ENCODE measurements at places on chromosomes 5 and 9.

DNA sequence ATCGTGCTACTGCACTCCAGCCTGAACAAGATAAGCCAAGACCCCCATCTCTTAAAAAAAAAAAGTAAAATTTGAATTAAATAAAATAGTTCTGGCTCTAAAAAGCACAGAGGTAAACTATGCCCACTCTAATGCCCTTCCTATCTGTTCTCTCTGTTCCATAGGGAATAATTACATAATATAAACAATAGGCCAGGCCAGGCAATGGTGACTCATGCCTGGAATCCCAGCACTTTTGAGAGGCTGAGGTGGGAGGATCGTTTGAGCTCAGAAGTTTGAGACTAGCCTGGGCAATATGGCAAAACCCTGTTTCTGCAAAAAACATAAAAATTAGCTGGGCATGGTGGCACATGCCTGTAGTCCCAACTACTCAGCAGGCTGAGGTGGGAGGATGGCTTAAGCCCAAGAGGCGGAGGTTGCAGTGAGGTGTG is 47.4 kb downstream of the MYO10 start:
- no peak overlapping the region for H3K27ac ChIP-seq
- no peaks in the 10 kb centered on the region for H3K36me3 ChIP-seq
- no peaks in the 10 kb centered on the region for H3K27me3 ChIP-seq

- no peak overlapping the region for H3K27ac ChIP-seq
- H3K4me1 ChIP-seq = no peaks in the 10 kb centered on the region
- H3K36me3 ChIP-seq = peaks cover 1% of the 10 kb centered on the region
- H3K4me3 ChIP-seq = no peak overlapping the region
Observed at GRCh38 chr9:36854034-36854433, 180.0 kb downstream of the PAX5 start.

DNA sequence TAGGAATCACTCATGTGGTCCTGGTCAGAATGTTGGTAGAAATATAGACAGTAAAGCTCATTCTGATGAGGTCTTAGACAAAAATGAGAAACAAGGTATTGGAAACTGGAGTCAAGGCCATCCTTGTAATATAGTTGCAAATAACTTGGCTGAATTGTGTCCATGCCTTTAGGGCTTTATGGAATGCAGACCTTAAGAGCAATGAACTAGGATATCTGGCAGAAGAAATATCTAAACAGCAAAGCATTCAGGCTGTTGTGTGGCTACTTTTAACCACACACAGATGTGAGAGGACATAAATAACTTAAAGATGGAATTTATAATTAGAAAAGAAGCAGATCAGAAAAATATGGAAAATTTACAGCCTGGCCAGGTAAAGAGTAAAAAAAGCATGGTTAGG is 128.2 kb downstream of the YTHDC2 start:
- no peaks in the 10 kb centered on the region for H3K36me3 ChIP-seq
- H3K27me3 ChIP-seq = no peaks in the 10 kb centered on the region
- no peak for DNase-seq
- no peak overlapping the region for H3K4me3 ChIP-seq
- no peak overlapping the region for H3K27ac ChIP-seq
- H3K4me1 ChIP-seq = no peaks in the 10 kb centered on the region

DNA sequence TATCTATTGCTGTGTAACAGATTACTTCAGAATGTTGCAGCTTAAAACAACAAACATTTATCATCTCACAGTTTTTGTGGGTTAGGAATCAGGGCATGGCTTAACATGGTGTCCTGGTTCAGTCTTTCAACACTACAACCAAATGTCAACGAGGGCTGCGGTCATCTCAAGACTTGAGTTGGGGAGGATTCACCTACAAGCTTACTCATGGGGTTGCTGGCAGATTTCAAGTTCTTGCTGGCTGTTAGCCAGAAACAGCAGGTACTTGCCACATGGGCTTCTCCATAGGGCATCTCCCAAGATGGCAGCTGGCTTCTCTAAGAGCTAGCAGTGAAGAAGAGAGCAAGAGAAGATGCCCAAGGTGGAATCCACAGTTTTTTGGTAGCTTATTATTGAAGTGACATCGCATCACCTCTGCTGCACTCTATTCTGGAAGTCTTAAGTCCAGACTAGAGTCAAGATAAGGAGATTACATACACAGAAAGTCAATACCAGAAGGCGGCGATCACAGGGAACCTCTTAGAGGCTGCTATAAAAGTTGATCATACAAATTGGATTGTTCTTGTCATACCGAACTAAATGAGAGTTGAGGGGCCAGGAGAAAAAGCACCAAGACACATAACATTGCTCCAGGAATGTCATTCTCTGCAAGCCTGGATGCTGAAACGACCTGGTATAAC is 42.2 kb downstream of the C9orf153 start:
- H3K27ac ChIP-seq = no peak overlapping the region
- no peaks in the 10 kb centered on the region for H3K4me1 ChIP-seq
- H3K36me3 ChIP-seq = no peaks in the 10 kb centered on the region
- no peak for DNase-seq

- H3K4me3 ChIP-seq = no peak overlapping the region
- no peak overlapping the region for H3K27ac ChIP-seq
- H3K36me3 ChIP-seq = no peaks in the 10 kb centered on the region
- H3K4me1 ChIP-seq = no peaks in the 10 kb centered on the region
Observed at GRCh38 chr5:148090773-148091250, 27.0 kb downstream of the SPINK5 start.

GRCh38 chr9:121292051-121292450 is 24.1 kb downstream of the GSN start:
- no peak overlapping the region for H3K4me3 ChIP-seq
- H3K27ac ChIP-seq = no peak overlapping the region
- peaks cover 43% of the 10 kb centered on the region for H3K4me1 ChIP-seq
- H3K36me3 ChIP-seq = peaks cover 40% of the 10 kb centered on the region
- H3K27me3 ChIP-seq = no peaks in the 10 kb centered on the region
- no peak for DNase-seq

GRCh38 chr5:80302636-80303035 is 17.2 kb upstream of the SPZ1 start:
- H3K4me1 ChIP-seq = no peaks in the 10 kb centered on the region
- no peaks in the 10 kb centered on the region for H3K36me3 ChIP-seq
- H3K4me3 ChIP-seq = no peak overlapping the region
- H3K27me3 ChIP-seq = no peaks in the 10 kb centered on the region
- no peak for DNase-seq

- no peak overlapping the region for H3K27ac ChIP-seq
- peaks cover 4% of the 10 kb centered on the region for H3K4me1 ChIP-seq
- no peaks in the 10 kb centered on the region for H3K36me3 ChIP-seq
- H3K27me3 ChIP-seq = no peaks in the 10 kb centered on the region
Observed at GRCh38 chr9:4349816-4350418, 50.0 kb upstream of the GLIS3 start.

DNA sequence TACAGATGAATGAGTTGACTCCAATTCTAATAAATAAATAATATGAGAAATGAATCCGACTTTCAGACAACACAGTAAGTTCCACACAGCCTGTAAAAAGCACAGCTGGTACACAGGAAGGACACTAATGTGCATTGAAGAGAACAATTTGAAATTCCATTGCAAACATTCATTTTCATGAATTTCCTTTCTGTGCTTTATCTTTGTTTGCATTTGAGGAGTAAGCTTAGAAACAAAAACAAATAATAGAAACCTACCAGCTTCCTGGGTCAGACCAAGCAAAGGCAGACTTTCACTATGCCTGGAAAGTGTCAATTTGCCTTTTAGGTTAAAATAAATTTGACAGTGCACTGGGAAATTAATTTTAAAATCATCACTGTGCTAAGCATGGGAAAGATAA is 143.8 kb upstream of the VLDLR start:
- no peaks in the 10 kb centered on the region for H3K36me3 ChIP-seq
- DNase-seq = peak; percentile 3
- no peaks in the 10 kb centered on the region for H3K4me1 ChIP-seq
- H3K27ac ChIP-seq = no peak overlapping the region
- no peak overlapping the region for H3K4me3 ChIP-seq

- no peaks in the 10 kb centered on the region for H3K36me3 ChIP-seq
- peak; percentile 33 for DNase-seq
- peak overlapping the region; percentile 88 for H3K4me3 ChIP-seq
Observed at GRCh38 chr5:32311404-32312196, 1.1 kb downstream of the MTMR12 start.

- H3K27ac ChIP-seq = no peak overlapping the region
- no peaks in the 10 kb centered on the region for H3K27me3 ChIP-seq
- peaks cover 4% of the 10 kb centered on the region for H3K4me1 ChIP-seq
- H3K4me3 ChIP-seq = no peak overlapping the region
- DNase-seq = no peak
- H3K36me3 ChIP-seq = peaks cover 3% of the 10 kb centered on the region
Observed at GRCh38 chr5:84265130-84265529, 119.5 kb downstream of the EDIL3 start.

DNA sequence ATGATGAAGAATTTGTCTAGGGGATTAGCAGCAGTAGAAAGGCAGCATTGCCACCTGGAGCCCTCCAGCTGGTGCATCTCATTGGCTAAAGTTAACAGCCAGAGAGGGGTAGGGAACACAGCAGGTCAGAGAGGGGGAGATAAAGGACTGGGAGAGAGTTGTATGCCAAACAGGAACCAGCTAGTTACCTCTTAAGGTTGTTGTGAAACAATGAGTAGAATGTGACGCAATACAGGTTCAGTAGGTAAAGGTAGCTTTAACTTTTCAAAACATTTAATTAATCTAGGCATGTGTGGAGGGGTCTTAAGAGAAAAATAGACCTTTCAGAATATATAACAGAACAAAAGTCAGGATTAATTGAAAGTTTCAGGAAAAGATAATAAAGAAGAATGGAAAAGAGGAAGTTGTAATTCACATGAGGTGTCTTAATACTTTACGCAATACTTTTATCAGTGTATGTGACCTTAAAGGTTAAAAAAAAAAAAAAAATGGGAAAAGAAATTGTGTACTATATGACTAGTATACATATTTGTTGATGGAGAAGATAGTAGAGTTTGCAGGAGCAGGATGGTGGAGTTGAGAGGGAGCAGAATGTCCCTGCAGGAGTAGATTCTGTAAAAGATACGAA is 14.3 kb downstream of the FBXO38 start:
- no peaks in the 10 kb centered on the region for H3K27me3 ChIP-seq
- no peak for DNase-seq
- no peak overlapping the region for H3K4me3 ChIP-seq
- no peaks in the 10 kb centered on the region for H3K4me1 ChIP-seq

- no peak overlapping the region for H3K27ac ChIP-seq
- no peaks in the 10 kb centered on the region for H3K27me3 ChIP-seq
- no peaks in the 10 kb centered on the region for H3K4me1 ChIP-seq
- no peak overlapping the region for H3K4me3 ChIP-seq
- no peaks in the 10 kb centered on the region for H3K36me3 ChIP-seq
Observed at GRCh38 chr5:90932052-90932699, 373.6 kb downstream of the ADGRV1 start.

GRCh38 chr9:76610011-76610352 is 151.0 kb downstream of the GCNT1 start:
- H3K36me3 ChIP-seq = no peaks in the 10 kb centered on the region
- no peaks in the 10 kb centered on the region for H3K27me3 ChIP-seq
- peak overlapping the region; percentile 15 for H3K4me3 ChIP-seq
- DNase-seq = peak; percentile 55

DNA sequence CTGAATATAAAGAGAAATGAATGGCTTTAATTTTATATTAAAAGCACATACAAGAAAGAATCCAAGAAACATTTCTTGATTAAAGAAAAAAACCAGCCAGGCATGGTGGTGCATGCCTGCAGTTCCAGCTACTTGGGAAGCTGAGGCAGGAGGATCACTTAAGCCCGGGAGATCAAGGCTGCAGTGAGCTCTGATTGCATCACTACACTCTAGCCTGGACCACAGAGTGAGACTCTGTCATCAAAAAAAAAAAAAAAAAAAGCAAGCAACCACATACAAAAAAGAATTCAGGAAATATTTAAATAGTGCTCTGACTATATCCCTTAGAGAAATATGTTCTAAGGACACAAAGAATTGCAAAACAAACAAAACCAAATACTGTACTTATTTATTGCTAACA is 2.5 kb upstream of the PLAC8L1 start:
- no peak overlapping the region for H3K4me3 ChIP-seq
- no peaks in the 10 kb centered on the region for H3K27me3 ChIP-seq
- no peak overlapping the region for H3K27ac ChIP-seq
- DNase-seq = peak; percentile 4
- H3K4me1 ChIP-seq = no peaks in the 10 kb centered on the region
- H3K36me3 ChIP-seq = peaks cover 31% of the 10 kb centered on the region

- H3K27ac ChIP-seq = peak overlapping the region; percentile 95
- H3K4me3 ChIP-seq = peak overlapping the region; percentile 53
- no peaks in the 10 kb centered on the region for H3K27me3 ChIP-seq
- H3K4me1 ChIP-seq = peaks cover 46% of the 10 kb centered on the region
Observed at GRCh38 chr9:110125763-110126351, 82.1 kb downstream of the C9orf152 start.

- H3K4me1 ChIP-seq = no peaks in the 10 kb centered on the region
- no peak for DNase-seq
- no peak overlapping the region for H3K27ac ChIP-seq
- no peak overlapping the region for H3K4me3 ChIP-seq
- H3K27me3 ChIP-seq = peaks cover 75% of the 10 kb centered on the region
Observed at GRCh38 chr9:40927851-40928802, 200.4 kb downstream of the FOXD4L6 start.

DNA sequence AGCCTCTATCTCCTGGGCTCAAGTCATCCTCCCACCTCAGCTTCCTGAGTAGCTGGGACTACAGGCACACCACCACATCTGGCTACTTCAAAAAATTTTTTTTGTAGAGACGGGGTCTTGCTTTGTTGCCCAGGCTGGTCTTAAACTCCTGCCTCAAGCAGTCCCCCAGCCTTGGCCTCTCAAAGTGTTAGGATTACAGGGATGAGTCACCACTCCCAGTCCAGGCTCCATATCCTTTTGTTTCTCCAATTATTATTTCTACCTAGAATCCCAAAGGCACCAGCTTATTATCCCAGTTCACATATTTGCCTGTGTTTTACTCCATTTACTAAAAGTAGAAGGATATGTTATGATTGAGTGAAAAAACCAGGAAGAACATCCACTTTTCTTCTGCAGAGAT is 84.9 kb downstream of the TEK start:
- H3K27ac ChIP-seq = no peak overlapping the region
- no peaks in the 10 kb centered on the region for H3K4me1 ChIP-seq
- H3K36me3 ChIP-seq = no peaks in the 10 kb centered on the region
- no peak overlapping the region for H3K4me3 ChIP-seq
- DNase-seq = peak; percentile 75
- no peaks in the 10 kb centered on the region for H3K27me3 ChIP-seq

GRCh38 chr9:113775749-113776148 is 100.4 kb upstream of the ZNF618 start:
- H3K4me1 ChIP-seq = no peaks in the 10 kb centered on the region
- no peak for DNase-seq
- H3K4me3 ChIP-seq = no peak overlapping the region
- H3K27me3 ChIP-seq = peaks cover 77% of the 10 kb centered on the region
- H3K36me3 ChIP-seq = no peaks in the 10 kb centered on the region
